Spinal cord (tissue), 10 donors: ENCODE measurements at places on chromosomes 7 and 10. TPM values are rescaled to one million over a fixed set of nuclear protein-coding genes. Genes with fewer than 3 reads are reported as not detected.

DNA sequence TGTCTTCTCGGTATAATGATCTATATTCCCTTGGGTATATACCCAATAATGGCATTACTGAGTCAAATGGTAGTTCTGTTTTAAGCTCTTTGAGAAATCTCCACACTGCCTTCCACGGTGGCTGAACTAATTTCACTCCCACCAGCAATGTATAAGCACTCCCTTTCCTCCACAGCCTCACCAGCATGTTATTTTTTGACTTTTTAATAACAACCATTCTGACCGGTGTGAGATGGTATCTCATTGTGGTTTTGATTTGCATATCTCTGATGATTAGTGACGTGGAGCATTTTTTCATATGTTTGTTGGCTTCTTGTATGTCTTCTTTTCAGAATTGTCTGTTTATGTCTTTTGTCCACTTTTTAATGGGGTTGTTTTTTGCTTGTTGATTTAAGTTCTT lies 33.6 kb downstream of the KIAA1217 start:
- DNase-seq = no peak

The IDI2 gene
- not detected for polyA plus RNA-seq

- DNase-seq = no peak
Measured at GRCh38 chr10:10208196-10208595, 809.5 kb upstream of the CELF2 start.

GRCh38 chr7:150330211-150330885 lies 7.0 kb upstream of the ACTR3C start:
- DNase-seq = no peak

DNA sequence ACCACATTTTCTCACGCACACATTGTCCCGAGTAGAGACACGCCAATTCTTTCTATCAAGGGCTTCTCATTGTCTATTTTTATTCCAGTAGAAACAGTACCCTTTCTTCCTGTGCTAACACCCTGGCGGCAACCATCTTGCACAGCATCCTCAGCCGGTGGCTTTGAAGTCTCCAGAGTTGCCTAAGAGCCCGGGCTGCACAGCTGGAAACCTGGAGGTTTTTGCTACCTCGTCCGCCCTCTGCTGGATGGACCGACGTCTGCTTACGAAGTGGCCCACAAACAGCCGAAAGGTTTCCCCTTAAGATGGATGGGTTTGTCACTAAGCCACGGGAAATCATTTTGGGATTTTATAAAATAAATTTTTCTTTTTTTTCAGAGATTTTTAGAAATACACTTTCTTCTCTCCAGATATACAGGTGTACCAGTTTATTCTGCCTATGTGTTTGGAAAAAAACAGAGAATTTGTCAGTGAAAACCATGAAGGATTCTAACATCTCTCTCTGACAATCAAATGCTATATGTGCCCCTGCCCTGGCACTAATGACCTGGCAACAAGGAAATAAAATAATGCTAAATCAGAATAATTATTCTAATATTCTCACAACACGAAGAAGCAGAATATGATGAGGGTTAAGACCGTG lies 81.8 kb upstream of the FAM204A start:
- peak; percentile 57 for DNase-seq

The MMP21 gene
- polyA plus RNA-seq = 0.54 TPM

- DNase-seq = no peak
Measured at GRCh38 chr7:103934508-103934907, 55.0 kb downstream of the RELN start.

The HOXA7 gene
- 91.6 TPM for polyA plus RNA-seq
